Activated T-helper 17 cell treated with anti-CD3 and anti-CD28 coated beads, Interleukin-2, amount 50 U/mL, for 72 hours (primary cell): ENCODE measurements at places on chromosomes 7 and 10. TPM values are rescaled to one million over a fixed set of nuclear protein-coding genes. Genes with fewer than 3 reads are reported as not detected.

DNA sequence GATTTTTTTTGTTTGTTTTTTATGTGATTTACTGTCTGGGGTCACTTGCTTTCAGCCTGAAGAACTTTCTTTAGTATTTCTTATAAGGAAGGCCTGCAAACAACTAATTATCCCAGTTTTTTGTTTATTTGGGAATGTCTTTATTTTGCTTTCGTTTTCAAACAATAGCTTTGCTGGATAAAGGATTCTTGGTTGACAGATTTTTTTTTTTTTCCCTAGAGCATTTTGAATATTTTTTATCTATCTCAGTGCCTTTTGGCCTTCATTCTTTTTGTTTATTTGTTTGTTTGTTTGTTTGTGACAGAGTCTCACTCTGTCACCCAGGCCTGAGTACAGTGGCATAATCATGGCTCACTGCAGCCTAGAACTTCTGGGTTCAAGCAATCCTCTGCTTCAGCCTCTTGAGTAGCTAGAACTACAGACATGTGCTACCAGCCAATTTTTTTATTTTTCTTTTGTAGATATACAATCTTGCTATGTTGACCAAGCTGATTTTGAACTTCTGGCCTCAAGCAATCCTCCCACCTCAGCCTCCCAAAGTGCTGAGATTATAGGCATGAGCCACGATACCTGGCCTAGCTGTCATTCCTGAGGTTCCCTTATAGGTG lies 46.3 kb upstream of the FZD9 start:
- ATAC-seq: no peak

- no peak for ATAC-seq
Measured at GRCh38 chr10:44980309-44981171, 1.9 kb upstream of the DEPP1 start.

DNA sequence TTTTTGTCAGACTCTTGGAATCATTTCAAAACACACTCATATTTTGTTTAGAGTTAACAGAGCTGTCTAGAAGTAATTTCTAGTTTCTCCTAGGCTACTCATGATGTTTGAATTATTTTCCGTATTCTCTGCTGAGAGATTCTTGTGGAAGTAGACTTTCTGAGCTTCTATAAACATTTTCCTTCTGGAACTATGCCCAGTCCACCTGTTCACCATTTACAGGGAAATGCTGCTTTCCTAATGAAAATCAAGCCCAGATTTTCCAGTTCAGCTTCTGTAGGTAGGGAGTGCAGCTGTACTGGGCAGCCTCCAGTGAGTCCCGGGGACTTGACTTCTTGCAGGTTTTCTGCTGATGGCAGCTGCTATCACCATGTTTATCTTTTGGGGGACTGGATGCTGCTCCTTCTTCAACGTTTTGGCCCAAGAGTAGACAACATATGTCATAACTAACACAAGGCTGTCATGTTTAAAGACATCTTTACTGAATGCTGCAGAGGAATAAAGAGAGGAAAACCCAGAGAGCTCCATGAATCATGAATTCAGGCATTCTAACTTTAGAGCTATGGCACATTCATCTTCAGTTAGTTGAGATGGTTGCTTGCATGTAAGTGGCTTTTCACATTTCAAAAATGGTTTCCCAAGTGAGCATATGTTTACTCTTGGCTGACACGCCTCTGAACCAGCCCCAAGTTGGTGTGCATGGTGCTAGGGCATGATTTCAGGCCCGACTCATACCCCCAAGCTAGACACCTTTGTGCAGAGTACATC lies 85.6 kb downstream of the SDK1 start:
- ATAC-seq: no peak

GRCh38 chr10:126570621-126571602 lies 99.6 kb downstream of the C10orf90 start:
- ATAC-seq: no peak

GRCh38 chr7:74400420-74401136 lies 53.1 kb upstream of the GTF2IRD1 start:
- no peak for ATAC-seq

DNA sequence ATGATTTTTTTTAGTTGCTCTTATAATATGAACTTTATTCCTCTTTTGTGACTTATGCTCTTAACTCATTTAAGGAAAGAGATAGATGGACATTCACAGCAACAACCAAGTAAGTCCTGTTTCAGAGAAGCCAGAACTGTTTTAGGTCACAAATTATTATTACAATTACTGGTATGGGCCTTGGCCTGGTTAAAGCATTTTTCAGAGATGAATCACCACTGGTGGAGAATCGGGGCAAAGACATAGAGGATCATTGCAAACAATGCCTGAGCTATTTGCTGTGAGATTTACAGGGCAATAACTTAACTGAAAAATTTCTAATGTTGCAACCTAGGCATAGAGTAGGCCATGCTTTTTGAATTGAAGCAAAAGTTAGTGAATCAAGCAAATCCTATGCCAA lies 138.0 kb upstream of the YAE1 start:
- ATAC-seq: no peak

- no peak for ATAC-seq
Measured at GRCh38 chr7:87110778-87111177, 41.5 kb upstream of the DMTF1 start.

GRCh38 chr10:117249493-117250093 lies 8.7 kb downstream of the SLC18A2 start:
- ATAC-seq: no peak

The AKR1C1 gene
- total RNA-seq: 0.71 TPM

The HNRNPF gene
- 306 TPM for total RNA-seq
